ENCODE measurements at places on chromosomes 5 and 9.

GRCh38 chr9:132990781-132991180, 12.3 kb downstream of the GFI1B start:
- no peak for DNase-seq

DNA sequence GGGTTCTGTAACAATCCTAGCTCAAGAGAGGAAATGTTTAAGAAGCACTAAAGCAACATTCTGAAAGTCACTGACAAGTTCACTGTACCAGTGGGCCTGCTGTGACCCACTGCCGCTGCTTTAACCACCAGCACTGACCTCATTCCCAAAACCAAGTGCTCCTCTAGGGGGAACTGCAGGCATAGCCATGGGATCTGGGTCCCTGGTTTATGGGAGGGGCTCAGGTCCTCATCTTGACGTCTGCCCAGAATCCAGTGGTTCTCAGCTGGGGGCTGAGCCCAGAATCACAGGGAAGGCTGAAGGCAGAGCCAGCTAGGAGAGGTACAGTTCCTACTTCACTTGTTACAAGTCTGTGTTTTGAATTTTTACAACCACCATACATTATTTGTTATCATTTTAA, 36.1 kb upstream of the SLC2A8 start:
- DNase-seq = no peak

DNA sequence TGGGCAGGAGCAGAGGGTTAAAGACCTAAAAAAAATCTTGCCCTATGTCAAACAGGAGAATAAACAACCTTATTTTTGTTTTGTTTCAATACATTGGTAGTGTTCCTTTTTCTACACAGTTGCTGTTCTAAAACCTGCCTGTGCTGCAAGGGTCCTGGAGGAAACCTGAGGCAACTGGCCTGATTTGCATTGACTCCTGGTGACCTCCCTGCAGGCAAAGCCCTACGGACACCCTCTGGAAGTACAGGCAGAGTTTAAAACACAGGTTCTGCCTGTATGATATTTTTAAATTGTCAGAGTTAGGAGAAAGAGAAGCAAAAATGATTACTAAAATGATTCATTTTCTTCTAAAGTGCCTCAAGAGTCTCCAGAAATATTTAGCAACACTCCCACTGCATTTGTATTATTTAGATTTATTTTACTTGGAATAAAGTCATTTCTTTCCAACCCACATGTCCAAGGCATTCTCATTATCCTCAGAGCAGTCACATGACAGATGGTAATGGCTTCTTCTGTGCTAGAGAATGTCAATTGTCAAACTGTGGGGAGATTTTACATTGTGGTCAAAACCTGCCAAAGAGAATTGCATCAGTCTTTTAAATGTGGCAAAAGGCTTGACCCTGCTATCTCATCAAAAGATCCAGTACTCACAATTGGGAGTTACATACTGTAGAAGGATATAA, 559.6 kb downstream of the CETN3 start:
- DNase-seq = no peak

GRCh38 chr9:92947268-92948037, at the start of gene FGD3:
Gene FGD3, plus strand, starts transcription at chr9:92947523. Its CDS starts 28,734 bp downstream, at chr9:92976257.
- no peak for DNase-seq

- no peak for DNase-seq
Observed at GRCh38 chr5:172929371-172929838, 29.8 kb upstream of the RPL26L1 start.

DNA sequence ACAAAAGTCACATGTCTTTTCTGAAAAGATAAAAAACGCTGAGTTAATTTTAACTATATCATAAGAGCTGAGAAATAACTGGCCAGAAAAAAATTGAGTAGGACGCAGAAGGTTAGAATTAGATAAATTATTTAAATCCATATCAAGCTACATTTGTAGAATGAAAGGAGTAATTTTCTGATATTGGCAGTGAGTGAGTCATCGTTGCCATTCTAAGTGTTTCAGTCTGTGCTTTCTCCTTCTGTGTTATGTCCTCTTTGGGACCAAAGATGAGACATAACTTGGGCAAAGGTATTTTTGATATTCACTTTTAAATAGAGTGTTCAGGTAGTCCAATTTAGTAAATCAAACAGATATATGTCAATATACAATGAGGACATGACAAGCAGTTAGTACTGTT, 34.4 kb upstream of the KCNN2 start:
- no peak for DNase-seq

DNA sequence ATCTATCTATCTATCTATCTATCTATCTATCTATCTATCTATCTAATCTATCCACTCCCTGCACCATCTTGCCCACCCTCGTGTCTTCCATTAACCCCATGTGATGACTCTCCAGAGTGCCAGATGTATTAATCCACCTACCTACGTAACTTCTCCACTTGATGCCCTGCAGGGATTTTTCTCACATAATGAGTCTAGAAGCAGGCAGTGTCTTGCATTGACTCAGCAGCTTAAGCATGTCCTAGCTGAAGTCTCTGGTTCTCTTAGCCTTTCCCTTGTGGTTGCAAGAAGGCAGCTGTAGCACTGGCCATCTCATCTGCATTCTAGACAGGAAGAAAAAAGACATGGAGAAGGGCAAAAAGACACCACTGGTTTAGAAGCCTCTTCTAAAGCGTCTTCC, 96.7 kb upstream of the ALDH1B1 start:
- DNase-seq = no peak

GRCh38 chr5:2685651-2686272, 65.7 kb downstream of the IRX2 start:
- no peak for DNase-seq
